Suppressor macrophage (primary cell): ENCODE measurements at places on chromosomes 7 and 10.

- DNase-seq, result no peak
Observed at GRCh38 chr10:25017661-25018060, 1.2 kb downstream of the THNSL1 start.

DNA sequence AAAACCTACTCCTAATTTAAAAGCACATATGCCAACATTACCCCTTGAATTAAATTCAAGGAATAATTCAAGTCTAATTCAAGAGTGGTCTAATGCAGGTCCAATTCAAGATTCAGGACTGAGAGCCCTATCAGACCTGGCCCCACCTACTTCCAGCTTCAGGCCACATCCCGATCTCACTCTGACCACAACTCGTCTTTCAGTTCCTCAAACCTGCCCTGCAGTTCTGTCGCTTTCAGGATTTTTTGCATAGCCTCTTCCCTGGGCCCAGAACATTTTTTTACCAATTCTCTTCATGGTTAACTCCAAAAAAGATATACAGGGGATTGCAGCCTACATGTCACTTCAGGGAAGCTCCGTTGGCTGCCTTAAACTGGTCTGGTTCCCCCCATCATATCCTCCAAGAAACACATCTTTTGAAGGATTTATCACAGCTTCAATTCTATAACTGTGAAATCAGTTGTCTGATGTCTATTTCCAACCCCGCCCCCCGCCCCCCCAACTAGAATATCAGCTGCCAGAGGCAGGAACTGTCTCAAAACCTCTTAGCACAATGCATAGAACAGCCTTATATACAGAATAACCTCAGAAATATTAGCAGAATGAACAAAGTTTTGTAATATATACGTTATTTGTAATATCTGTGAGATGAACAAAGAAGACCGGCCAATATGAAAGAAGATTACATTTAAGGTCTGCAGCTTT lies 20.8 kb downstream of the CCDC6 start:
- DNase-seq, result peak; percentile 72

- DNase-seq, result peak; percentile 92
Observed at GRCh38 chr10:30459283-30459682, 25.3 kb downstream of the MAP3K8 start.

GRCh38 chr10:12348870-12349628 lies at the start of gene CAMK1D:
Gene CAMK1D (plus strand): TSS chr10:12349547.
- peak; percentile 84 for DNase-seq

DNA sequence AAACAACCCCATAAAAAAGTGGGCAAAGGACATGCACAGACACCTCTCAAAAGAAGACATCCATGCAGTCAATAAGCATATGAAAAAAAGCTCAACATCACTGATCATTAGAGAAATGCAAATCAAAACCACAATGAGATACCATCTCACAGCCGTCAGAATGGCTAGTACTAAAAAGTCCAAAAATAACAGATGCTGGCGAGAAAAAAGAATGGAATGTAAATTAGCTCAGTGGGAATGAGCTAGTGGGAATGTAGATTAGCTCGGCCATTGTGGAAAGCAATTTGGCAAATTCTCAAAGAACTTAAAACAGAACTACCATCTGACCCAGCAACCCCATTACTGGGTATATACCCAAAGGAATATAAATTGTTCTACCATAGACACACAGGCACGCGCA lies 287.0 kb downstream of the WDR37 start:
- no peak for DNase-seq

- DNase-seq, result no peak
Observed at GRCh38 chr7:2541291-2542010, 13.9 kb downstream of the BRAT1 start.

- DNase-seq, result no peak
Observed at GRCh38 chr10:20002657-20003056, 186.4 kb downstream of the PLXDC2 start.

GRCh38 chr10:60863796-60864195 lies 80.2 kb downstream of the RHOBTB1 start:
- no peak for DNase-seq

GRCh38 chr10:5987747-5988146 lies 10.4 kb upstream of the IL15RA start:
- peak; percentile 37 for DNase-seq

DNA sequence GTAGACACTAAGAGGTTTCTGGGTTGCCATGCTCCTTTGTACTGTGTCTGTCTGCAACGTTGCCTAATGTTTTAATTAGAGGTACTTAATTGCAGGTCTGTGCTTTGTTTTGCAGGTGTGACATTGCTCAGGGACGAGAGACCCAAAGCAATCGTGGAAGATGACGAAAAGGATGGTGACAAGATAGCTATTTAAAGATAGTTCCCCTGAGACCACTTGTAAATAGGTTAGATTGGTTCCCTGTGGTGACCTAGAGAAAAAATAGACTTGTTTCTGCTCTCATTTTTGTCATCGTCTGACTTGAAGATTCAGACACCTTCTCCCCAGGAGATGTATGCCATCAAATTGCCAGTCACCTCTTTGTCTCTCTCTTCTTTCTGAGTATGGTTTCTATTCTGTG lies 20.1 kb downstream of the PPP1R17 start:
- DNase-seq, result no peak

GRCh38 chr10:96501985-96502384 lies 11.7 kb downstream of the TLL2 start:
- no peak for DNase-seq

DNA sequence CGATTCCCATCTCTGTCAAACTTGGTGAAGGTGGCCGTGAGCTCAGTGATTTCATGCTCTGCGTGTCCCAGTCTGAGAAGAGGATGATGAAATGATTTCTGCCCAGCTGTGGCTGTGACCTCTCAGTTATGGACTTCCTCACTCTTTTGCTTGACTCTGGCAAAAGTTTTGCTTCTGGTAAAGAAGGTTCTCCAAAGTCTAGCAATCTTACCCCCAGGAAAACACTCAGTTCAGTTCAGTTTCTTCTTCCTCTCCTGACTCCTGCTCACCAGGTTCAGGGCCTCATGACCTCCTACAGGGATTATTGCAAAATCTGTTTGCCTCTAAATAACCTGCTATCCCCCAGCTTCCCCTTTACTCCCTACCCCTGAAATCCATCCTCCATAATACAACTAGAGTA lies 4.9 kb upstream of the BLOC1S2 start:
- DNase-seq, result peak; percentile 91

GRCh38 chr7:68900096-68900495 lies 698.2 kb upstream of the AUTS2 start:
- DNase-seq, result no peak

DNA sequence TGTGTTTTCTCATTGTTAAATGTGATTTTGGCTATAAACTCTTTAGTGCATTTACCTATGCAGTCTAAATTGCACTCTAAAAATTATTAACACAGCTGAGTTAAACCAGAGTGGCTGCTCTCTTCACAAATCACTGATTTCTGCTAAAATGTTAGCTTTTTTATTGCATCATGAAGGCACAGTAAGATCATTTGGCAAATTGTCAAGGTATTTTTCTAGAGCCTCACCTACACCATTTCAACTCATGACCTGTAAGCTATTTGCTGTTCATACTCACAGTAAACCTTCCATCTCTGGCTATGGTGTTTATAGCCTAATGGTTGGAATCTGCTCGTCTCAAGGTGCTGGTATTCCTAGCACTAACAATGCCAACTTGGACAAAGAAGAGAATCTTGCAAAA lies 25.7 kb downstream of the NDUFB2 start:
- no peak for DNase-seq

DNA sequence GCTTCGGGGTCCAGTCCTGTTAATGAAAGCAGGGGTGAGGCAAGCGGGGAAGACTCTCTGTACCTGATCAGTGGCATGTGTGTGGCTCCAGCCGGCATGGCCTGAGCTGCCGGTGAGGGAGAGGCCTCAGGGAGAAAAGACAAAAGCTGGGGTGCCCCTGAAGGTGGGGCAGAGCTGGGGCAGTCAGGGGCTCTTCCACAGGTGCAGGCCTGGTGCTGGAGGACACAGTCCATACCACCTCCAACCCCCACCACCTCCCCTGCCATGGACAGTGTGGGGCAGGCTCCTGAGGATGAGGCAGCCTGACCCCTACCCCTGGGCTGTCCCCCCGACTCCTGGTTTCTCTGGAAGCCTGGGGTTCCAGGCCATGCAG lies 129.5 kb downstream of the LHPP start:
- no peak for DNase-seq

- no peak for DNase-seq
Observed at GRCh38 chr7:85688712-85689111, 501.9 kb upstream of the SEMA3D start.

- DNase-seq, result peak; percentile 54
Observed at GRCh38 chr10:78628976-78629375, 439.8 kb upstream of the ZMIZ1 start.

DNA sequence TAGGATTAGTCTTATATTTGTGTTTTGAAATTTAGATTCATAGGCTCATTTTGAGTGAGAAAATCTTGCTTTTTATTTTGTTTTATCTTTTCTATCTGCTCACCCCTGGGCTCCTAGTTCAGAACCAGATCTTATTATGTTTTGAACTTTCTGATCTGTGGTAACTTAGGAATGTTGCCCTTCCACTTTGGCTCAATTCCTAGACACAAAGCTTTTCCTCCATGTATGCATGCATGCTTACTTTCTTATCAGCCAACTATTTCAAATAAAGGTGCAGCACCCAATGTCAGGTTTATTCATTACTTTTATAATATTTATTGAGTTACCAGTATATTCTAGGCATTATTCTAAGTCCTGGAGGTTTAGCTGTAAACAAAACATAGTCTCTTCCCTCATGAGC lies 374.8 kb upstream of the KIAA1217 start:
- DNase-seq, result no peak

DNA sequence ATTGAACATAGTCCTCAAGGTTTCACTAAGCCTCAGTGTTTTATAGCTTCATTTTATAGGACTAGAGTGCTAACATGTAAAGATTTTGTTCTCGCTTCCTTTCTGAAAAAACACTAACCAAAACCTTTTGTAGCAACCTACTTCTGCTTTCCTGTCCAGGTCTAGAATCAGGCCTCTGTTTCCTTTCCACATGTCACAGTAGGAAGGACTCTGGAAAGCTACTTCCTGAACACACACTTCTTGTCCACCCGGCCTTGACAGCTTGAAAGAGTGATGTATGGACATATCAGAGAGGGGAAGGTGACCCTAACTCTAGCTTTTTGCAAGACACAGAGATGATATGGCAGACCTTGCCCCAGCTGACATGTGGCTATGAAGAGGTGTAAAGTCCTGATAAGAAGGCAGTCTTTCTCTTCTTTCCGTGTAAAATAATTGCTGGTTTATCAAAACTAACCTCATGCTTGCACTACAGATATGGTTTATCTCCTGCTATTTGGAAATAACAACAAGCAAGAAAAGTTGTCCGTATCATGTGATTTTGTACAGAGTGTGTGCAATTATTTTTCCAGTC lies 175.4 kb downstream of the SKAP2 start:
- peak; percentile 37 for DNase-seq

GRCh38 chr10:33826186-33826585 lies 491.7 kb upstream of the NRP1 start:
- DNase-seq, result no peak

- DNase-seq, result peak; percentile 63
Observed at GRCh38 chr10:132010483-132010882, 28.8 kb upstream of the BNIP3 start.

GRCh38 chr10:188546-188945 lies 53.3 kb downstream of the ZMYND11 start:
- DNase-seq, result no peak

GRCh38 chr7:157906583-157906982 lies 569.8 kb downstream of the DNAJB6 start:
- DNase-seq, result no peak

GRCh38 chr7:5425507-5426225 lies 2.0 kb upstream of the TNRC18 start:
- peak; percentile 96 for DNase-seq

DNA sequence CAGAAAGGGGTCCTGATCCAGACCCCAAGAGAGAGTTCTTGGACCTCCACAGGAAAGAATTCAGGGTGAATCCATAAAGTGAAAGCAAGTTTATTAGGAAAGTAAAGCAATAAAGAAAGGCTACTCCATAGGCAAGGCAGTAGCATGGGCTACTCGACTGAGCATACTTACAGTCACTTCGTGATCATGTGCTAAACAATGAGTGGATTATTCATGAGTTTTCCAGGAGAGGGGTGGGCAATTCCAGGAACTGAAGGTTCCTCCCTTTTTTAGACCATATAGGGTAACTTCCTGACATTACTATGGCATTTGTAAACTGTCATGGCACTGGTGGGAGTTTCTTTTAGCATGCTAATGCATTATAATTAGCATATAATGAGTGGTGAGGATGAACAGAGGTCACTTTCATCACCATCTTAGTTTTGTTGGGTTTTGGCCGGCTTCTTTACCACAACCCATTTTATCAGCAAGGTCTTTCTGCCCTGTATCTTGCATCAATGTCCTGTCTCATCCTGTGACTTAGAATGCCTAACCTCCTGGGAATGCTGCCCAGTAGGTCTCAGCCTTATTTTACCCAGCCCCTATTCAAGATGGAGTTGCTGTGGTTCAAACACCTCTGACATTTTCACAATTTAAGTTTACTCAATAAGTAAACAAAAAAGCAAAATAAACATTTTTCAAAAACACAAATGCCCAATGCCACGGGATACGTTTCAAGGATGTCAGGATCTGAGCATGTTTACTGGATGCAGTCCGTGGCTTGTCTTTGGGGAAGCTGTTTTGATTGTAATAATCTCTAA lies 37.0 kb downstream of the ALOX5 start:
- no peak for DNase-seq

DNA sequence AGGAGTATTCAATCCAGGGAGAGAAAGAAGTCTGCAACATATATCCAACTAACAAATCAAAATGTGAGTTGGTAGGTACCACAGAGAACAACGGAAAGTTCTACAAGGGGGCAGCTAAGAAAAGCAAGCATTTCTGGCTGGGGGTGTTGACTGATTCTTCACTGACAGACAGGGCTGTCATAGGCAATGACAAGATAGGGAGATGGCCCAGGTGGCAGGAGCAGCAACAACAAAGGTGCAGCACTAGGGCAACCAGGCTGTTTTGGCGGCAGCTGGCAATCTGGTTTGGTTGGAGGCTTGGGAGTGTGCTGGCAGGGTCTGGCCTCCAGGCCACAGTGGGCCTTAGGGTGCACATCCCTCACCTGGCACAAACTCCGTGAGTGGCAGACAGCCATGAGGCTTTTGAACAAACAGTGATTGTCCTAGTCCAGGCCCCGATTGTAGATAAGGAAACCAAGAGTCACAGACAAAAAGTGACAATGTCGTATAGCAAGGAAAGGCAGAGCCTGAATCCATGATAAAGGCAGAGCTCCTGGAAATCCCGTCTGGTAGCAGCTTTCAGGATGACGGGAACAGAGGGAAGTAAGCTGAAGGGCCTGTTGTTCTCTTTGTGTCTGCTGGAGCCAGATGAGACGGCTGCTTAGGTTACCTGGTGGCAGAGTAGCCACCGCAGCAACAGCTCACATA lies 28.4 kb downstream of the DPCD start:
- DNase-seq, result no peak

GRCh38 chr7:131904760-131905327 lies 348.4 kb upstream of the PODXL start:
- DNase-seq, result no peak

DNA sequence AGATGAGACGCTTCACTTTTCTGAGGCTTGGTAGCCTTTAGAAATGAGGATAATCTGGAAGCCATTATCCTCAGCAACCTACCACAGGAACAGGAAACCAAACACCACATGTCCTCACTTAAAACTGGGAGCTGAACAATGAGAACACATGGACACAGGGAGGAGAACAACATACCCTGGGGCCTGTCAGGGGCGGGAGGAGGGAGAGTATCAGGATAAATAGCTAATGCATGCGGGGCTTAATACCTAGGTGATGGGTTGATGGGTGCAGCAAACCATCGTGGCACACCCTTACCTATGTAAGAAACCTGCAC lies 48.9 kb downstream of the LRGUK start:
- peak; percentile 5 for DNase-seq
